ENCODE measurements at places on chromosomes 5 and 9.

DNA sequence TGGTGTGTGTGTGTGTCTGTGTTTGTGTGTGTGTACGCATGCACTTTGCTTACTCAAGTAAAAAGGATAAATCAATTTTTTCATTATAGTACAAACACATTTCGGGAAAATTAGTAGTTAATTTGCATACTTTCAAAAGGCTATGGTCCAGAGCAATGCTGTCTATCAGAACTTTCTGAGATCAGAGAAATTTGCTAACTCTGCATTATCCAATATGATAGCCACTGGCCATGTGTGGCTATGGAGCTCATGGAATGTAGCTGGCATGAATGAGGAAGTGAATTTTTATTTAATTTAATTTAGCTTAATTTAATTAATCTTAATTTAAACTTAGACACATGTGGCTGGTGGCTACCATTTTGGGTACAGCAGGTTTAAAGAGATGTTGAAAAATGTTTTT, 289.6 kb downstream of the MAT2B start:
- DNase-seq: no peak

DNA sequence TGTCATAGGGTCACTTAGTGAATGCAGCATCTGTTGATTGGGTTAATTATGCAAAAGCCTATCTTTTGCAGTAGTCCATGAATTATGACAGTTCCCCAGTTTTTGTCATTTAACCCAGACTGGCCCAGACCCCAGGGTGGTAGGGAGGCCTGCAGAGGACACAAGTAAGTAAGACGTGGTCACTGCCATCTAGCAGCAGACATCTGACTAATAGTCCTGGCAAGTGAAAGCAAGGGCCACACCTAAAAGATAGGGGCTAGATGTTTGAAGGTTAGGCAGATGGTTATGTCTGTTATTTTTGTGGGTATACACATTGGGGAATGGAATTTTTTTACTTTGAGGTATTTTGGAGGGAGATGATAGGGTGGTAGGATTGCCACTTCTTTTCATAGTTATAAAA, 48.0 kb downstream of the RAB14 start:
- no peak for DNase-seq

- no peak for DNase-seq
Measured at GRCh38 chr5:119220576-119221197, 135.1 kb upstream of the TNFAIP8 start.

- peak; percentile 73 for DNase-seq
Measured at GRCh38 chr9:91423785-91424402, at the start of gene NFIL3. Gene NFIL3 (minus strand): TSS chr9:91423832. CDS start chr9:91410734, 13,098 bp downstream.

- no peak for DNase-seq
Measured at GRCh38 chr9:117188394-117188793, 226.5 kb downstream of the ASTN2 start.

DNA sequence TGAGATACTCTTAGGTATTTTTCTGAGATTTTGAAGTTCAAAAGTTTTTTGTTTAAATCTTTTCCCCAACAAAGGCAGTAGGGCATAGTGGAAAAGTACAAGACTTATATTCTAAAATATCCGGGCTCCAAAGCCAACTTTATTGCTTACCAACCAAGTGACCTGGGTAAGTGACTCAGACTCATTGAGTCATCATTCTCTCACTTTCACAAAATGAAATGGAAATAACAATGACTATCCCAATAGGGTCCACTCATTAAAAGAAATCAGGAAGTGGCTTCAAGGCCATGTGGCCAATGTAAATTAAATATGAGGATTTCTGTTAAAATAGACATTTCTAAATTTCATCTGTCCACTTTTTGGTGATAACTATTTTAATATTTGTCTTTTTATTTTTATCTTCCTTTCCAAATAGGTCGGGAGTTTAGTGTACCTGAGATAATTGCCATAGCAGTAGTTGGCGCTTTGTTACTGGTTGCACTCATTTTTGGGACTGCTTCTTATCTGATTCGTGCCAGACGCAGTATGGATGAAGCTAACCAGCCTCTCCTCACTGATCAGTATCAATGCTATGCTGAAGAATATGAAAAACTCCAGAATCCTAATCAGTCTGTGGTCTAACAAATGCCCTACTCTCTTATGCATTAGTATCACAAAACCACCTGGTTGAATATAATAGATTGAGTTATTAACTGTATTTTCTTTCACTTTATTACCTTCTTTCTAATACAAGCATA, 15.5 kb downstream of the TYRP1 start:
- DNase-seq: no peak

GRCh38 chr5:88145611-88146467, 122.8 kb downstream of the TMEM161B start:
- DNase-seq: no peak

DNA sequence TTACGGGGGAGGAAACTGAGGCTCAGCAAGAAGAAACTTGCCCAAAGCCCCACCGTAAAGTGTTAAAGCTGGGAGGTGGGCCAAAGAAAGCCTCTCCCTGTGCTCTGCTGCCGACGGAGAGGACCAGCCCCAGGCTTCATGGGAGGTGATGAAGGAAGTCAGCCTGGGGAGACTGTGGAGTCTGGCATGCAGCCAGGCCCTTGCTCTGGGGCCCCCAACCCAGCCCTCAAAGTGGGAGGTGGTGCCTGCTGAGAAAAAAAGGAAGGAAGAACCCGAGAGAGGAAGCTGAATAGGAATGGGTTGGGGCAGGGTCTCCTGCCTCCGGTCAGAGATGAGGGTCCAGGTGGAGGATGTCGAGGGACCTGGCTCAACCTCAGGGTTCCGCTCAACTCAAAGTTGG, 3.8 kb downstream of the RNF44 start:
- no peak for DNase-seq
